ENCODE measurements at places on chromosomes 16 and 17.
A peak's percentile ranks its signal among the peaks of the same experiment; 100 is the strongest.

DNA sequence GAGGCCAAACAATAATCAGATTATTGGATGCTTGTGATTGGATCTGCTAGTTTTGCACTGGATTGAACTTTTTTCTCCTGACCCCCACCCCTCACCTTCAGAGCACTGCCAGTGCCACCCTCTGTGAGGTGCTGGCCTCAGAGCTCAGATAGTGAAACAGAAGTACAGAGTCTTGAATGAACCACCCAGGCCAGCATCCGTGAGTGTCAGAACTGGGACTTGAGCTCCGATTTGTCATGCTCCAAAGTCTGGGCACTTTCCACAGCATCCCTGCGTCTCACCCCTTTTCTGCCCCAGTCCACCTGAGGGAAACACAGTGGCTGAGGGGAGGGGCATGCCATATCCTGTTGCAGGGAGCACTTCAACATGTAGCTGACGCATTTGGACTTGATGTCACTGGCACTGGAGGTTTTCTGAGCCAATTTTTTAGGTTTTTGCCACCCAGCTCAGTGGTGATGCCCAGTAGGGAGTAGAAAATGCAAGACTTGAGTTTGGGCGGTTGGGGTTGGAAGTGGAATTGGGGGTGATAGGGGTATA, 47.3 kb downstream of the SMPD3 start:
- no peak for DNase-seq

GRCh38 chr17:51860954-51861561, 297.5 kb downstream of the CA10 start:
- no peak for DNase-seq

DNA sequence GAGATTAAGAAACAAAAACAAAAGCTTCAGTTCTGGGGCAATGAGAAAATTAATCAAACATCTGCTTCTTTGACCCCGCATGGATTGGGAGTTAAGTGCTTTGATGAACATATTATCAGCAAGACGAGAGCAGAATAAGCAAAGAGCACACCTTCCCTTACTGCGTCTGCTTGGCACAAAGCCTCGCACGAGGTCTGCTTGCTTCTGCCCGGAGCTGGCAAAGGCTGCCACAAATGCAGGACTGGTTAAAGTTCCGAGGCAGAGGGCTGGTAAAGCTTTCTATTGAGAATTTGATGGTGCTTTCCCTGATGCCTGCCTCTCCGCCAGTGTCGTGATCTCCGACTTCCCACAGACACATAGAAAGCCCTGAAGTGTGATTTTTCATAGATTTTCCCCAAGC, 17.0 kb downstream of the VAT1L start:
- DNase-seq = no peak

DNA sequence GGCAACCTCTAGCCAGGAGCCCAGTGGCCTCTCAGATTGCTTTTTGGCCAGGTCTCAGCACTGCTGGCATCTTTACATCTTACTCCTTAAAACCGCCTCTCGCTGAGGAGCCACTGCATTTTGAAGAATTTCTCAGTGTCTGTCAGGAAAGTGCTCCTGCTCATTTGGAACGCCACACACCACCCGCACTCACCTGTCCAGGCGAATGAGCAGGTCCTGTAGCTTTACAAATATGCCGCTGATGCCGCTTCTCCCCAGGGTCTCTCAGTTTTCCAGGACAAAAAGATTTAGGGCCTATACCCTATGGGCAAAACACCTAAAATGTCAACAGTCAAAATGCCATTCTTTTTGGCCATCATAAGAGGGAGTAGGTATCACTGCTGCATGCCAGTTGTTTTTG, 22.1 kb downstream of the CYB561 start:
- DNase-seq = no peak

DNA sequence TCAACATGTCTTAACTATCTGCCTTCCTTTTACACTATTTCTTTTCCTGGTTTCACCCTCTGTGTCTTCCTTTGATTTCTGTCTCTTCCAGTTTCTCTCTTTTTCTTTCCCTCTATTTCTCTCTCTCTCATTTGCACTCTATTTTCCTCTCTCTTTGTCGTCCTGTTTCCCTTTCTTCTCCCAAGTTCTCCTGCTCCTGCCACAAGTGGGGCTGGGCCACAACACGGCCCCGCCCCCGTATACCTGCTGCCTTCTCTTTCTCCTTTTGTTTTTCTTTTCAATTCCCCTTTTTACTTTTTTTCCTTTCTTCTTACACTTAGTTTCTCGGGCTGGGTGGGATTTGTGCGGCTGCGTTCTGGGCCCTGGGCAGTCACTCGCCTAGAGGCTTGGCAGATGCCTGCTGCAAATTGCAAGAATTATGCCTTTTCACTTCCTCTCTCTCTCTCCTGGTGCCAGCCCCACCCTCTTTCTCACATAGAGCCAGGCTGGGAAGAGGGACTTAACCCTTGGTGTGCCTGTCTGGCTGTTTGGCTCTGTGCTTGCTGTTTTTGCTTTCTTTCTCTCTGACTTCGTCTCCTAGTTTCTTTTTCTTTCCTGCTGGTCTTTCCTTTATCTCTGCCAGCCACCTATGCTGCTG, 2139.4 kb downstream of the TP53TG3F start:
- peak; percentile 69 for DNase-seq

- no peak for DNase-seq
Measured at GRCh38 chr17:33927732-33928133, 327.4 kb upstream of the CCL2 start.

DNA sequence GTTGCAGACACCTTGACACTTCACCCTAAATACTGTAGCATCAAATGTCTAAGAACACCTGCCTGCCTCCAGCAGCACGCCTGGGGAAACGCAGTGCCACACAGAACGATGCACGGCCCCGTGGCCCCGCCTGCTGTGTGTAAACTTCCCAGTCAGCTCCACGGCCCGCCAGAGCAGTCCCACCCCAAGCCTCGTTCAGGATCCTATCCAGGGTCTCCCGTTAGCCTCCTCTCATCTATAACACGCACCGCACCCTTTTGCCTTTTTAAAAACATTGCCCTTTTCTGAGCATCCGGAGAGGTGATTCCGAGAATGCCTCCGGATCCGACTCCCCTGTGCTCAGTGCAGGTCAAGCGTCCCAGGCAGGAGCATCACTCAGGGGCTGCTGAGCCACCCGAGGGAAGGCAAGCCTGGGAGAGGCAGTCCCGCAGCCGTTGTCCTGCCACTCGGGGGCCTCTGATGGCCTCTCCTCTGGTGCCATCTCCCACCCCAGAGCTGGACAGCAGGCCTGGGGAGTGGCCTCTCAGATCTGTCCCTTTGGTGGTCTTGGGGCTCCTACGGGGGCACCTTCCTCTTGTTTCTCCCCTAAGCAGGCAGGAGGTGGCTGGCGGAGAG, 37.9 kb upstream of the SLC38A10 start:
- no peak for DNase-seq

GRCh38 chr16:70018254-70018653, 67.1 kb downstream of the CLEC18A start:
- peak; percentile 0 for DNase-seq

- no peak for DNase-seq
Measured at GRCh38 chr17:45641541-45641940, 142.6 kb upstream of the CRHR1 start.

DNA sequence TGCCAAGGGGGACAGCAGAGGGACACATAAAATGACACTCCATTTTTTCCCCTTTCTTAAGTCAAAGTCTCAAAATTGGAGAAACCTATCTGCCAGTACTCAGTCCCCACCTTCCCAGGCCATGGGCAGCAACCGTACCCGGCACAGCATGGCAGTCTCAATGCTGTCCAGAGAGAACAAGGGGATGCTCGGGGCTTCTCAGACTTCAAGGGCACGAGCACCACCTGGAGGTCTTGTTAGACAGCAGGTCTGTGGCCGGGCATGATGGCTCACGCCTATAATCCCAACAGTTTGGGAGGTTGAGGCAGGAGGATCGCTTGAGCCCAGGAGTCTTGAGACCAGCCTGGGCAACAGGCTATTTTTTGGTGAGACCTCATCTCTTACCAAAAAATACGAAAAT, 3.2 kb downstream of the DNAH17 start:
- DNase-seq = no peak

DNA sequence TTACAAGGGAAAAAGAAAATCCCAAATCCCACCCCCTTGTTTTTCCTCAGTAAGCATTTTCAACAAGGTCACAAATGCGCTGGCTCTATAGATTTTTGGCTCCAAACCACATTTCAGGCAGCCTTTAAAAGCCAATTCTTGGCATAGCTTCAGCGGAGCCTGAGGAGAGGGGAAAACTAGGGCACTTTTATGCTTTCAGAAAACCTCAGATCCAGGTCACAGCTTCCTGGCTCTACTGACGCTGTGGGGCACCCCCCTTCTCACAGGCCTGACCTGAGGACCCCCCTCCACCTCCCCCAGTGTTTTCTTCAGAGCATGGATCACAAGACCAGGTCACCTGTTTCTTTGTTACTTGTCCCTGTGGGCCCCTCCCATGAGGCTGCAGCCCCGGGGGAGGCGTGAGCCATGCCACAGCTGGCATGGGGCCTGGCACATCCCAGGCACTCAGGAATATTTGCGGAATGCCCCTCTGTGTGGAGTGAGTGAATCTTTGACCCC, 30.1 kb upstream of the MTSS2 start:
- DNase-seq = no peak

DNA sequence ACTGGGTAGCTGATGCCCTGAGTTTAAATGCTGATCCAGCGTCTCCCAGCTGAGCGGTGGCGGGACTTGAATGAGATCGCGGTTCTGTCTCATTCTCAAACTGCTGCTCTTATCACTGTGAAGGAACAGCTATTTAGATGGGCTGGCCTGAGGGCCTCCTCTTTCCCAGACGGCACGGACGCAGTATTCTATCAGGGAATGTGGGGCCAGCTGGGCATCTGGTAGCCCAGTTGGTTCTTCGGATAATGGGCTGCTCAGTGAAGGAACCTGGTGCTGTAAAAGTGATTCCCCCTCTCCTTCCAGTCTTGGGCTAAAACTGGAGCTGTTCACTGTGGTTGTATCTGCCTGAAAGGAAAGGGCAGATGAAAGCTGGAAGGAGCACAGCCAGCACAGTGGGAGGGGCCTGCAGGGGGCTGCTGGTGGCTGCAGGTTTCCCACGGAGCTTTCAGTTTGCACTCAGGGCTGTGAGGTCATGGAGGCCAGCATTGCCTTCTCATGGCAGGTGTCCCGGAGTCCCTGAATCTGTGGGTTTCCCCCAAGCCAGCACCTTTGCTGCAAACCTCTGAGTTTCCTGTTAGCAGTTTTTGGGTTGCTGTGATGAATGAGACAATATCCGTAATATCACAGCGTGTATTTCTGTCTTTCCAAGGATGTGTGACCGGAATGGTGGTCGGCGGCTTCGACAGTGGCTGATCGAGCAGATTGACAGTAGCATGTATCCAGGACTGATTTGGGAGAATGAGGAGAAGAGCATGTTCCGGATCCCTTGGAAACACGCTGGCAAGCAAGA, 3.6 kb downstream of the IRF8 start:
- no peak for DNase-seq

GRCh38 chr16:21302898-21303528, 24.9 kb upstream of the CRYM start:
- no peak for DNase-seq

DNA sequence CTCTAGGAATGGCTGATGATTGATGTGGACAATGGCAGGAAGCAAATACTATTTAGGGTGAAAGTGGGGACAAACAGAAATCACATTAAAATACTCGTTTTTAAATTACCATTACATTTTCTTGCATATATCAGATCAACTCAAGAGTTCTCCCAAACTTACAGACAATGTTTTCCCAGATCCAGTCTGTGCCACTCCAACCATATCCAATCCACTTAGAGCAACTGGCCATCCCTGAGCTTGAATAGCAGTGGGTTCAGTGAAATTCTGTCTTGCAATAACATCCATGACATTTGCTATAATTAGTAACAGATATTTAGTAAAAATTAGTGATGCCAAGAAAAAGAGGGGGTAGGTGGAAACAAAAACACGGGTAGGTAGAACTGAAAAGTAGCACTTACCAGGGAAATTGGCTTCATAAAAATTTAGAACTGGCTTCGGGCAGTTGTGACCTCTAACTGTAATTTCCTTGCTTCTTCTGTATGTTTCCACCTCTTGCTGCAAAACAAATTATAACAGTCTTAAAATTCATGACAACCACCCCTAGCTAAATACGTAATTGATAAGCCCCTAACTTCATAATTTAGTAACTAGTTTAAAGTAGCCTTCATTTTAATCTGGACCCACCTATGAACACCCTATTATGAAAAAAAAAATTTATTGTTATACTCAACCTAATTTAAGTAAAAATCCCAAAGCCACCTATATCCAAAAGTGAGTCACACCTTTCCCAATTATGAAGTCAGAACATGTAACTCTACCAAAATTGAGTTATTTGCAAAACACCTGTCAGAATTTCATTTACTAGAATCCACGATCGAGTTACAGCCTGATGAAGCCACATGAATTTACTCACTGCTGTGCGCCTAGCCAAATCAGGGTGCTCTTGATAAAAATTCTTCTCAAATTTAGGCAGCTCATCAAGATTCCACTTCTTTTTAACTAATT, 2.0 kb downstream of the DDX5 start:
- no peak for DNase-seq

DNA sequence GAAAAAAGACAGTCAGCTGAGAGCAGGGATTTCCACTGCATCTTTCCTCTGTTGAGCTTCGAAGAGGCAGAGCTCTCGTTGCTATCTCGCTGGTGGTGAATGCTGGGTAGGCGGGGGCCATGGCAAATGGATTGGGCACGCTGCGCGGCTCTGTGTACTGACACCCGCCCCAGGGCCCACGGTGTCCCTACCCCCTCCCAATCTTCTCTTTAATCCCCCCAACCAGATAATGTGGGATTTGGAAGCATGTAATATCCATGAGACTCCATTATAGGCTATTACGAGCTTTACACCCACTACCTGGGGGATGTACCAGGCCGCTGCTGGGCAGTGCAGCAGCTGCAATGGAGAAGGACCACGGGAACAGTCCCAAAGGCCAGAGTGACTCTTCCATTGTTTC, 8.3 kb downstream of the PIPOX start:
- DNase-seq = no peak

GRCh38 chr17:50466371-50467113, 2.1 kb downstream of the CHAD start:
- DNase-seq = no peak

DNA sequence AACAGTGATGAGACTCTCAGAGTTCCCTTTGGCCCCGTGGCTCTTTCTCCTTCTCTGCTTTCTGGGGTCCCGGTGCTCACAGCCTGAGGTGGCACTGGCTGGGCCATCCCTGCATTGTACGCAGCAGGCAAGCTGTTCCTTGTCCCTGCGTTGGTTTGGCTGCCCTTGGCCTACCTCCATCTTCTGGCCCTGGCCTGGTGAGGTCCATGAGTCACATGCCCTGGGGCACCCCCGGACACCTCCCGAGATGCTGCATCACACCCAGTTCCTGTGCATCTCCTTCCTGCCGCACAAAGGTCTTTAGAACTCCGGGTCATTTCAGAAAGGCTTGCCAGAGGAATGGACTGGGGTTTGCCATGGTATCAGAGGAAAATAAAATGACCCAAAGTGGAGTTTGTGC, 9.5 kb downstream of the SULT1A2 start:
- DNase-seq = no peak

All from NCI-H2227 treated with DMSO at 0.1 percent for 48 hours (cell line).